Mesendoderm (in vitro differentiated cells): ENCODE measurements at places on chromosomes 4 and X.

DNA sequence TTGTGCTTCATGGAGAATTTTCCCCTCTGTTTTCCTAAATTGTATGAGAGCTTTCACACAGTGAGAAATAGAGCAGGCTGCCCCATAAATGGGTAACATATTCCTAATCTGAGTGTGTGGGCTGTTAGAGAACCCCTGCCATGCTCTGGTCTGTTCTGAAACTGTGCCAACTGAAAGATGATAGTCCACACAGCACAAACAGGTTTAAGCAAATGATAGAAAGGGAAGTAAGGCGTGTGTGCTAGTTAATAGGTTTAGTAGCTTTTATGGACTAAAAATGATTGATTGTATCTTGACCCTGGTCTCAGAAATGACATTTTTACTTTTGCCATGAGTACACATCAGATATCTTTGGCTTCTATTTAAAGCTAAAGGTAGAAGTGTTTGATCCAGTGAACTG is 106.2 kb downstream of the PRRG1 start:
- no peaks in the 10 kb centered on the region for H3K27me3 ChIP-seq
- H3K36me3 ChIP-seq: no peaks in the 10 kb centered on the region
- no peak overlapping the region for H3K4me3 ChIP-seq
- H3K27ac ChIP-seq: no peak overlapping the region
- no peaks in the 10 kb centered on the region for H3K4me1 ChIP-seq
- DNase-seq: no peak

DNA sequence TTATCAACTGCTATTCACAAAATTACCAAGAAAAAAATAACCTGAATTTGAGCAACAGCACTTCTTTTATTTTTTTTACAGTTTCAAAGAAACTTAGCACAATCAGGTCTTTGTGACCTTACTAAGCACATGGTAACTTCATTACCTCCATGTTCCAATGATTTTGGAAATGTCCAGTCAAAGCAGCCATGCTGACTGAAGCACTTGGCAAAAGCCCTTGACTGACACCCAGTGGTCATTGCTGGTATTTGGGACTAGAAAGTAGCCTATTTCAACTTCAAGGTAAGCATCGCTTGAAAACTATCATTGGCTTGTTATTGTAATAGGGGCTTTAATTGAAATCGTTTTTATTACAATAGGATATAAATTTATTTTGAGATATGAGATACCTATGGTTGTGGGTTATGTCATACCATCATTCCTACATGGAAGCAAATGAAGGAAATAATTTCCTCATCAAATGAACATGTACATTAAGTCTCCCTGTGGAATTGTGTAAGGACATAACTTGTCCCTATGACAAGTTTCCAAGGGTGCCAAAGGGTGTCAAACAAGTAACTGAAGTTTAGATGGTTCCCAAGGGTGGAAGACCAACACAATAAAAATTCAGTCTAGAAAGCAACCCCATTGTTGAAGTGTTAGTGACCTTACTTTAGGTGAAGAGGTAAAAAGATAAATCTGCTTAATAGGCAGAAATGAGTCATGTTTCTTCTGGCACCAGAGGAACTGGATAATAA is 15.2 kb upstream of the ANXA10 start:
- no peaks in the 10 kb centered on the region for H3K27me3 ChIP-seq
- H3K36me3 ChIP-seq: no peaks in the 10 kb centered on the region
- H3K27ac ChIP-seq: no peak overlapping the region
- no peaks in the 10 kb centered on the region for H3K4me1 ChIP-seq
- peak; percentile 65 for DNase-seq

GRCh38 chrX:8043121-8043520 is 115.9 kb upstream of the PNPLA4 start:
- no peaks in the 10 kb centered on the region for H3K27me3 ChIP-seq
- no peak overlapping the region for H3K27ac ChIP-seq
- H3K36me3 ChIP-seq: no peaks in the 10 kb centered on the region
- DNase-seq: peak; percentile 43
- H3K4me3 ChIP-seq: no peak overlapping the region
- no peaks in the 10 kb centered on the region for H3K4me1 ChIP-seq

- no peaks in the 10 kb centered on the region for H3K27me3 ChIP-seq
- no peaks in the 10 kb centered on the region for H3K36me3 ChIP-seq
- no peaks in the 10 kb centered on the region for H3K4me1 ChIP-seq
- DNase-seq: peak; percentile 26
Measured at GRCh38 chr4:160423879-160424451, 1321.1 kb downstream of the RAPGEF2 start.

- peak; percentile 82 for DNase-seq
- H3K27ac ChIP-seq: no peak overlapping the region
- peaks cover 4% of the 10 kb centered on the region for H3K4me1 ChIP-seq
- no peak overlapping the region for H3K4me3 ChIP-seq
- peaks cover 23% of the 10 kb centered on the region for H3K27me3 ChIP-seq
Measured at GRCh38 chr4:107034091-107034995, 1.8 kb downstream of the DKK2 start.

- peaks cover 6% of the 10 kb centered on the region for H3K4me1 ChIP-seq
Measured at GRCh38 chr4:185370268-185370949, 25.3 kb downstream of the LRP2BP start.

- H3K4me3 ChIP-seq: no peak overlapping the region
- no peaks in the 10 kb centered on the region for H3K4me1 ChIP-seq
- DNase-seq: no peak
- no peaks in the 10 kb centered on the region for H3K36me3 ChIP-seq
- H3K27me3 ChIP-seq: no peaks in the 10 kb centered on the region
- no peak overlapping the region for H3K27ac ChIP-seq
Measured at GRCh38 chr4:38780833-38781484, 1.8 kb downstream of the TLR10 start.

DNA sequence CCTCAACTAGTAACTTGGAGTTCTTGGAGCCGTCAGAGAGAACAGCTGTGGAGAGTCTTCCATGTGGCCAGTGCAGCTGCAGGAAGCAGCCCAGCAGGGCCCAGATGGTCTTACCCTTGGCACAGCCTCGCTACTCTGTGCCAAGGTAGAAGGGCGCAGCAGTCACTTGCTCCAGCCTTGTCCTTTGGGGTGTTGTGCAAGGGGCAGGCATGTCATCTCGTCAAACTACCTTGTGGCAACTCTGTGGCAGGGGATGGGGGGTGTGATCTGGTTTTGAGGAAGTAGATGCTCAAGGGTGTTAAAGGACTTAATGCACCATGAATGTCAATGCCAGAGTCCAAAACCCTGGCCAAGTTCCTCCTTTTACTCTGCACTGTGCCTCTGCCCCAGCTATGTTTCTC is 34.2 kb upstream of the TBC1D14 start:
- H3K27ac ChIP-seq: no peak overlapping the region
- no peak for DNase-seq
- peaks cover 5% of the 10 kb centered on the region for H3K36me3 ChIP-seq
- H3K4me1 ChIP-seq: no peaks in the 10 kb centered on the region

- no peak for DNase-seq
- H3K27ac ChIP-seq: no peak overlapping the region
- H3K4me1 ChIP-seq: no peaks in the 10 kb centered on the region
- no peaks in the 10 kb centered on the region for H3K27me3 ChIP-seq
Measured at GRCh38 chr4:97587912-97588311, 555.4 kb downstream of the STPG2 start.

- no peak overlapping the region for H3K27ac ChIP-seq
- no peaks in the 10 kb centered on the region for H3K4me1 ChIP-seq
- H3K36me3 ChIP-seq: no peaks in the 10 kb centered on the region
- H3K27me3 ChIP-seq: no peaks in the 10 kb centered on the region
Measured at GRCh38 chr4:189090174-189090814, 850.4 kb upstream of the FRG1 start.

- H3K4me3 ChIP-seq: no peak overlapping the region
- H3K36me3 ChIP-seq: no peaks in the 10 kb centered on the region
- H3K27ac ChIP-seq: no peak overlapping the region
Measured at GRCh38 chrX:37424000-37424429, 74.9 kb downstream of the PRRG1 start.

DNA sequence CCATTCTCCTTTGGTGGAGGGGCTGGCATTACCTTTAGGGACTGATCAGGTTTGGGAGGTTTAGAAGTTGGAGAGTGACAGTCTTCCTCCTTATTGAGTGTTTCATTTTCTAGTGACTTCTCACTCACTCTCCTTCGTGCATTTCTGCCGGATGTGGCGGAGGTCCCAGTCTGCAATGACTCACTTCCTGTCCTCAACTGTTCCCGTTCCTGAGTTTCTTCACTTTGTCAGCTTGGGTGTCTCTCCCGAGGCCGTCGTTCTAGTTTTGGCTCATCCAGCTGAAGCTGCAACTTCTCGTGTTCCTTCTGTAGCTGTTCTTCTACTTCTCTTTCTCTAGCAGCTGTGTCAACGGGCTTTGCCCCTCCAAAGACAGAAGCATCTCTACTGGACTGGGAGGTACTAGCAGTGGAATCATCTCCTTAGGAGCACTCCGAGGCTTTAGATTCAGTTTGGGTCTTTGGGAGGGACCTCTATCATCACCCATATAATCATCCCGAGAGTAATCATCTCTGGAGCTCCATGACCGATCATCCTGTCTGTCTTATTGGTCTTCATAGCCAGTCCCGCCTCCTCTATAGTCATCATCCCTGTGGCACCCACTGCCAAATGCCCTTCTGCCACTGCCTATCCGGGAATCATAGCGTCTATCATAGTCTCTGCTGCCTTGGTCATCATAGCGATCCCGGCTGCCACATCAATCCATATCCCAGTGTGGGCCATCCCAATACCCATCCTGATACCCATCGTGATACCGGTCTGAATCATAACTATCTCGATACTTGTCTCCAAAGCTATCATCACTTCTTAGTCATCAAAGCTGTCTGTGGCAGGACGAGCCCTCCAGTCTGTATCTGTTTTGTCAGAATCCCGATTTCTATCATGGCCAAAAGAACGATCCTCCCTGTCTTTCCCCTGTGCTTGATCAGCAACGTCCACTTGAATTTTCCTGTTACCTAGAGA is 35.3 kb upstream of the VSIG4 start:
- DNase-seq: no peak
- H3K27me3 ChIP-seq: no peaks in the 10 kb centered on the region
- no peaks in the 10 kb centered on the region for H3K36me3 ChIP-seq
- H3K4me3 ChIP-seq: no peak overlapping the region

- H3K4me1 ChIP-seq: no peaks in the 10 kb centered on the region
- H3K4me3 ChIP-seq: no peak overlapping the region
- H3K27ac ChIP-seq: no peak overlapping the region
- no peaks in the 10 kb centered on the region for H3K27me3 ChIP-seq
- no peaks in the 10 kb centered on the region for H3K36me3 ChIP-seq
- no peak for DNase-seq
Measured at GRCh38 chrX:11380187-11380844, 87.1 kb downstream of the AMELX start.

- no peak overlapping the region for H3K4me3 ChIP-seq
- H3K27me3 ChIP-seq: no peaks in the 10 kb centered on the region
- H3K4me1 ChIP-seq: peaks cover 2% of the 10 kb centered on the region
Measured at GRCh38 chr4:76964769-76965168, 15.2 kb downstream of the SEPTIN11 start.

DNA sequence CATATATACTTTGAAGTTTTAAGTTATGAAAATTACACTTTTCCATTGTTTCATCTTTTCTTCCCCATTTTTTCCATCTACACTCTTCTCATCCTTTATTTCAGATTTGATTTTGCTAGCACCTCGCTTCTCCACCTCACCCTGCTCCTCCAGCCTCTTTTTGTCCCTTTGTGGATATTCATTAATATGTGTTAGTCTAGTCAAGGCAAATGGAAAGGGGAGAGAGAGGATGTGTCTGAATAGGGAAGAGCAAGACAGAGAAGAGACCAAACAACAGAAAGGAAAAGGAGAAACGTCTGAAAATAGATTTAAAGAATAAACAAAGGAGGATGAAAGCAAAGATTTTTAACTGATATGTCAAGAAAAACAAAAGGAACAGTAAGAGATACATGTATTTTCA is 24.1 kb downstream of the GPM6A start:
- H3K4me1 ChIP-seq: no peaks in the 10 kb centered on the region
- DNase-seq: no peak
- H3K27ac ChIP-seq: no peak overlapping the region
- no peaks in the 10 kb centered on the region for H3K36me3 ChIP-seq
- no peak overlapping the region for H3K4me3 ChIP-seq

- DNase-seq: no peak
- no peak overlapping the region for H3K27ac ChIP-seq
- H3K27me3 ChIP-seq: no peaks in the 10 kb centered on the region
- H3K4me3 ChIP-seq: no peak overlapping the region
- H3K36me3 ChIP-seq: no peaks in the 10 kb centered on the region
Measured at GRCh38 chrX:154036513-154036912, 16.8 kb upstream of the IRAK1 start.

DNA sequence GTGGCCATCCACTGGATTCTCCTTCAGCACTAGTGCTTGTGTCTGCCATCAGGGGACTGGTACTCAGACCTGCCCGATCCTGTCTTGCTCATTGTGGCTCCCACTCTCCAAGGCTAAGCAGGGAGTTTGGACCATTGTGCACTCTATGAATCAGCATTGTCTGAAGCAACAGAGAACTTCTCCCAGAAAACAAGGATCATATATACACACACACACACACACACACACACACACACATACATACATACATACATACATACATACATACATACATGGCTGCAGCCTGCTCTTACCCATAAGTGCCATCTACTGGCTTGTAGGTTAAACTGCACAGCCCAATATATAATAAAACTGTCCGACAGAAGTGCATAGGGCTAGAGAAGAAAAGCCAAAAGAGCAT is 345.3 kb upstream of the LCORL start:
- no peak overlapping the region for H3K4me3 ChIP-seq
- no peak overlapping the region for H3K27ac ChIP-seq
- H3K4me1 ChIP-seq: no peaks in the 10 kb centered on the region
- no peaks in the 10 kb centered on the region for H3K36me3 ChIP-seq
- no peaks in the 10 kb centered on the region for H3K27me3 ChIP-seq
- DNase-seq: peak; percentile 47

GRCh38 chr4:174627473-174627872 is 105.2 kb upstream of the HPGD start:
- H3K27me3 ChIP-seq: no peaks in the 10 kb centered on the region
- no peaks in the 10 kb centered on the region for H3K4me1 ChIP-seq
- no peak for DNase-seq
- H3K36me3 ChIP-seq: no peaks in the 10 kb centered on the region
- H3K4me3 ChIP-seq: no peak overlapping the region
- no peak overlapping the region for H3K27ac ChIP-seq

GRCh38 chr4:136121426-136121825 is 1410.9 kb downstream of the PCDH18 start:
- H3K27ac ChIP-seq: no peak overlapping the region
- H3K4me3 ChIP-seq: no peak overlapping the region
- no peaks in the 10 kb centered on the region for H3K27me3 ChIP-seq
- no peak for DNase-seq
- no peaks in the 10 kb centered on the region for H3K4me1 ChIP-seq

GRCh38 chr4:620851-621261 is 4.5 kb upstream of the PDE6B start:
- no peak for DNase-seq
- H3K27ac ChIP-seq: no peak overlapping the region
- no peak overlapping the region for H3K4me3 ChIP-seq
- H3K36me3 ChIP-seq: no peaks in the 10 kb centered on the region
- no peaks in the 10 kb centered on the region for H3K27me3 ChIP-seq

GRCh38 chr4:4984186-4984585 is 35.1 kb downstream of the CYTL1 start:
- no peaks in the 10 kb centered on the region for H3K36me3 ChIP-seq
- DNase-seq: peak; percentile 19
- H3K4me1 ChIP-seq: no peaks in the 10 kb centered on the region
- H3K27me3 ChIP-seq: no peaks in the 10 kb centered on the region
- no peak overlapping the region for H3K4me3 ChIP-seq

GRCh38 chr4:108959491-108959890 is 196.6 kb upstream of the ETNPPL start:
- no peak for DNase-seq
- H3K4me1 ChIP-seq: no peaks in the 10 kb centered on the region
- no peak overlapping the region for H3K4me3 ChIP-seq
- no peaks in the 10 kb centered on the region for H3K27me3 ChIP-seq

GRCh38 chrX:69149466-69150280 is 15.6 kb downstream of the PJA1 start:
- H3K27ac ChIP-seq: peak overlapping the region; percentile 98
- H3K27me3 ChIP-seq: no peaks in the 10 kb centered on the region
- DNase-seq: peak; percentile 88
- H3K36me3 ChIP-seq: no peaks in the 10 kb centered on the region
